ENCODE measurements at places on chromosomes 5 and 9. TPM values are rescaled to one million over a fixed set of nuclear protein-coding genes. Genes with fewer than 3 reads are reported as not detected.
A peak's percentile ranks its signal among the peaks of the same experiment; 100 is the strongest.

The DNAH5 gene
- 3.2 TPM for total RNA-seq

The TMEM215 gene
- total RNA-seq = 3.0 TPM

The FXN gene
- total RNA-seq = 22.7 TPM

The PCDHB7 gene
- 1.0 TPM for total RNA-seq

The ZNF879 gene
- 1.9 TPM for total RNA-seq

DNA sequence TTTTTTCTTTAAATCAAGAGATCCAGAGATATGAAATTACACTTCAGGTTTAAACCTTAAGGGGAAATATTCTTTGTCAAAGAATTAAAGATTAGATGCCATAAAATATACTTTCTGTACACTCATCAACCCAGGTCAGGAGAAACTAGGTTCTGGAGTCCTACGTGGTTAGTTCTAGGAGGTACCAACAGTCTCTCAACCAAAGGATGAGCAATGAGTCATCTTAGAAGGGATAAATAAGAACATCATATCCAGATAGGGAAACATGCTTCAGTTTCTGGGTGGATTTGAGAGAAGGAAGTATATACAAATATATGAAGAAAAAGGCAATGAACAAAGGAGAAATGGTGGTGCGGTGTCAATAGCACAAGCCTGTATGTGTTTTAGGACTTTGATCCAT, 98.2 kb downstream of the CSNK1G3 start:
- DNase-seq = no peak

- no peak for DNase-seq
These were observed 22.9 kb upstream of the CFAP95 start for GRCh38 chr9:69797675-69798074.

DNA sequence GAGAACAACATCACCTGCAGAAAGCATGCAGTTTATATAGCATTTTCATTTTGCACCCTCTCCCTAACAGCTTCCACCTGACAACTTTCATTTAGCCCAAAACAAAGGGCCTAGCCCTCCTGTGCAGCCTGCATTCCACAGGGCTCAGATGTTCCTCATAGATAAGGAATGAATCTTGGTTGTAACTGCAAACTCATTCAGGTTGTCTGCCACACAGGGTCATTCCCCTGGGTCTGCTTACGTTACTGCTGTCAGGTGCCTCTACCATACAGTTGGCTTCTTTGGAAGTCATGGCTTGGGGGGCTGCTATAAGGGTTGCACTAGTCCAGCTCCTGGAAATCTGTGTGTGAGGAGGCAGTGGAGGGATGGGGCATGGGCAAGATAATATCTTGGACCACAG, 2.7 kb upstream of the DCP2 start:
- no peak for DNase-seq

DNA sequence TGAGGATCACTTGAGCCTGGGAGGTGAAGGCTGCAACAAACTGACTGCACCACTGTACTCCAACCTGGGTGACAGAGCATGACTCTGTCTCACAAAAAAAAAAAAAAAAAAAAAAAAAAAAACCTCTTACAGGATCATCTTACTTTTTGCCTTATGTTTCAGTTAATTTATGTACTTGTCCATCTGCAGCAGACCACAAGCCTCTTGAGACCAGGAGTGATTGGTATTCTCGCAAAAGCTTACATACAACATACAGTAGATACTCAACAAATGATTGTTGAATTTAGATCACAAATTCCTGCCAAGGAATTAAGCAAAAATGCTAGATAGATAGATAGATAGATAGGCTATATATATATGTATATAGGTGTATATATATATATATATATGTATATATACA, 12.4 kb downstream of the CEMIP2 start:
- DNase-seq = no peak

DNA sequence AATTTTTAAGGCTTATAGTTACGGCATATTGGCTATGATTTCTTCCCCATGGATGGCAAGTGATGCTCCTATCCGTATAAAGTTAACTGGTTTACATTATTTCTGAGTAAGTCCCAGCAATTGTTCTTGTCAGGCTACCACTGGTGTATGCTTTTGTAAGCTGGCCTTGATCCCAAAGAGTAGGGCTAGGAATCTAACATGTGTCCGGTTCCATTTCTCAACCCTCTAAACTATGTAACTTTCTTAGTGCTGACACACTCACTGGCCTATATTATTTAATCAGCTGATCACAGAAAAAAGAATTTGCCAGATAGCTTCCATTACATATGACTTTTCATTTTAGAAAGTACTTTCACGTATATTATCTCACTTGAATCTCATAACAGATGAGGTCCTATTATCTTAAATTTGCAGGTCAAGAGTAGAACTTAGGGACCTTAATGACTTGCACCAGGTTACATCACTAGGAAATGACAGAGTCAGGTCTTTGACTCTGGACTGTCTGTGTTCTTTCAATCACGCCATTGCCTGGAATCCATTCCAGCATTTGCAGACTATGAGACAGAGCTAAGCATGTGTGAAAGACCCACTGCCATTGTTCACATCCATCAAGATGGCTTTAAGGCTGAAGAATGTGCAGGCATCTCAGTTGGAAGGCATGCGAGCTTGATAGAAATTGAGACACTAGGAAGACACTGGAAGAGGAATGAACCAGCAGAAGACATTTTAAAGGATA, 362.9 kb downstream of the ARRDC3 start:
- DNase-seq = peak; percentile 67

DNA sequence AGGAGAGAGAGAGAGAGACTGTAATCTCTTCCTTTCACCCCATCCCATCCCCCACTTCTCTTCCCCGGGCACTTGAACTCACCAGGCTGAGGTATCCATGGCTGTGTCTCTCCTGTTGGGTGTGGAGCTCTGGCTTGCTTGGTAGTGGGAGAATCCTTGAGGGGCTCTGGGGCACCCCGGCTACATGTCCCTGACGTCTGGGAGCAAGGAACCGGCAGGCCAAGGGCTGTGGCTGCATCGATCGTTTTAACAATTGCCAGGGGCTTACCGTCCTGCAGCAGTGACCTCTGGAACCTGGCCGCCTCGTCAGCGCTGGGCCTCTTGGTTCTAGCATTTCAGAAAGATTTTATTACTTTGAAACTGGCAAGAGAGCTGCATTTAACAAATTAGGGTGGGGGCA, 30.0 kb downstream of the FGF18 start:
- no peak for DNase-seq

GRCh38 chr5:170296935-170297588, 515 bp downstream of the LCP2 start:
- no peak for DNase-seq

- peak; percentile 14 for DNase-seq
These were observed 310.1 kb downstream of the ZNF608 start for GRCh38 chr5:124436294-124436693.

DNA sequence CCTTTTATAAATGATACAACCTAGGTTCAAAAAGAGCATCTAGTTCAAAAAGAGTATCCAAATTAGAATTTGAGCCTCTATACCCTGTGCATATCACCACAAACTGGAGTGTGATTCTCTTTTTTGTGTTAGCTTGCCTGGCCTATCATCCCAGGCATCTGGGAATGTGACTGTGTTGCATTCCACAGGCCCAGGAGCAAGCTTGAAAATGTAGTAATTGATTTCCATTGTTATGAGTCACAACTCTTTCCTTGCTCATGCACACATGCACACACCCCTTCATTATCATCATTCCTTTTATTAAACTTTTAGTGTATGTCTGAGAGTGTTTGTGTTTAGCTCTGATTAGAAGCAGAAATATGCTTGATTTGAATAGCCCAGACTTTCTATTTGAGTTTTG, 75.2 kb downstream of the FCHO2 start:
- peak; percentile 93 for DNase-seq

GRCh38 chr9:136934277-136934676, 10.3 kb downstream of the FBXW5 start:
- DNase-seq = no peak

GRCh38 chr9:79481846-79482477, 89.8 kb upstream of the TLE4 start:
- DNase-seq = no peak

GRCh38 chr5:112109331-112110007, 309.6 kb downstream of the EPB41L4A start:
- DNase-seq = peak; percentile 77

DNA sequence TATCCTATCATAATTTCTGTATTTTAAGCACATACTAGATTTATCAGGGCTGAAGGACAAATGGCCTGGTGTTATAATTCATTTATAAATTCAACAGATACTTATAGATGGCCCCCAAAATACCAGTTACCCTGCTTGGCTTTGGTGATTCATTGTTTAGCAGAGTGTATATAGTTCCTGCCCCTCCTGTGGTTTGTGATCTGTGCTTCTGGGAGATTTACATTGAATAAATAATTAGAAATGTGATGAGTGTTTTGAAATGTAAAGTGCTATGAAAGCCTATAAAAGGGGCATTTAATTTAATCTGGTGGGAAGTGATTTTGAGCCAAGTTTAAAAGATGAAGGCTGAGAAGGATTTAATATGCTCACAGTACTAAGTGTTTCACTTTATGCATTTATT, 36.7 kb upstream of the ZCCHC7 start:
- no peak for DNase-seq

DNA sequence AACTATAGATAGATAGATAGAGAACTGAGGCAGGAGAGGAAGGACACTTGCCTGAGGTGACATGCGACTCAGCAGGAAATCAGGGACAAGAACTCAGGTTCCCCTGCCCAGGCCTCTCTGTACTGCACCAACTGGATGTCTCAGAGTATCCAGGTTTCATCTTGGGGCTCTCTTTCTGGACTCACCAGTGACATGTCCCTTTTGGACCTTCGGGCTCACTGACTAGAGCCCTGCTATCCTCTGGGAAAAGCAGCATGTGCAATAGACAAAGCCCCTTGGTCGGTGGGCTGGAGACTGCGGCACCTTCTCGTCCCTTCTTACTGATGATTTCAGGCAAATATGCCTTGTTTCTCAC, 104.5 kb downstream of the RGS3 start:
- no peak for DNase-seq

DNA sequence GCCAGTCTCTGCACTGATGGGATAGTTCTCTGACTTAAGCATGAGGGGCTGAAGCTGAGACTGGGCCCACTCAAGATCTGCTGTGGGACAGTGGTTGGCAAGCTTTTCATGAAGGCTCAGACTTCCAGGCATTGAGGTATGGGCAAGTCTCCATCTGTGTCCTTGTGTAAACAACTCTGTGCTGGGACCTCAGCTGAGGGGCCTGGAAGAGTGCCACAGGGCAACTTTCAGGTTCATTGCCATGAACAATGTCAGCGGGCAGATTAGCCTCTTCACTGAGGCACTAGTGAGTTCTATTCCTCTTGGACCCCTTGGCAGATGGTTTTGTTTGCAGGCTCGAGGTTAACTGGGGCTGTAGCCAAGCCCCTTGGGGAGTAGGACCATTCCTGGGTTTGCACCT, 127.1 kb downstream of the MRPS30 start:
- DNase-seq = no peak

DNA sequence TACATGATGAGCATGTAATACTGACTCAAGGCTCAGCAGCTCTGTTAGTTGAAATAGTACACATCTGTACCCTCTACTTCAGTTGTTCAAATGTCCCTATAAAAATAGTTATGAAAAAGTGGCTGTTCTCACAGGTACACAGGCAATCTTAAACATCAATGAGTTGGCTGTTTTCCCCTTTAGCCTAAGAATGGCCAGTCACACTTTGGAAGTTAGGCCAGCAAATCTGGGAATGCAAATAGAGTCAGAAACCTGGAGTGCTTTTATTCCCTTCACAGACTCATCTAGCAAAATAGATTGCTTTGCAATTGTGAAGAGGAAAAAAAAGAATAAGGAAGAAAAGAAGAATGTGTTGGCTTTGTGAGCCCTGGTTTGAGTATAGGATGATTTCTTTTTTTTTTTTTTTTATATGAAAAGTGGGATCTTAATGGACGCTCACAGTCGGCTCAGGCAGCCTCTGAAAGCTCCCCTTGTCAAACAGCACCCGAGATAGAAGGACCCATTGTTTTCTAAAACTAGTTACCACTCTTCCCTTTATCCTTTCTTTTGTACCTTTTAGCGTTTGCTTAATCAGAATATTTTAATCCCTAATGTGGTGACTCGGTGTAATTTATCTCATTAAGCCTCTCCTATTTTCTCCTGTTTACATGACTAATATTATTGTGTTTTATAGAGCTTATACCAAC, 27.9 kb upstream of the TLE1 start:
- no peak for DNase-seq

DNA sequence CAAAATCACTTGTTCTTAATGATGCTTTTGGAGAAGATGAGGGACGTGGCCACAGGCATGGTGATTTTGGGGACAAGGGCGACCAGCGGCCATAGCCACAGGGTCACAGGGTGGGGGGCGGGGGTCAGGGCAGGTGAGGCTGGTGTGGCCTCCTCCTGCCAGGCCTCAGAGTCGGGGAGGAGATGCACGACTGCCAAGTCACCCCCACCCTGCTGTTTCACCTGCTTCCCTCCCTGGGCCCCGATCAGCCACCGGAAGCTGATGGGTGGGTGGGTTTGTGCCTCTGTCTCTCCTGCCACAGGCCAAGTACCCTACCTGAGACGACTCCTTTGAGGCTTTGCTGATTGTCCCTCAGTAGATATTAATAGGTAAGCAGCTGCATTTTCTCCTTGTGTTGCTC, 199.3 kb downstream of the PAX5 start:
- DNase-seq = no peak

GRCh38 chr5:19777363-19777762, 210.6 kb downstream of the CDH18 start:
- no peak for DNase-seq

DNA sequence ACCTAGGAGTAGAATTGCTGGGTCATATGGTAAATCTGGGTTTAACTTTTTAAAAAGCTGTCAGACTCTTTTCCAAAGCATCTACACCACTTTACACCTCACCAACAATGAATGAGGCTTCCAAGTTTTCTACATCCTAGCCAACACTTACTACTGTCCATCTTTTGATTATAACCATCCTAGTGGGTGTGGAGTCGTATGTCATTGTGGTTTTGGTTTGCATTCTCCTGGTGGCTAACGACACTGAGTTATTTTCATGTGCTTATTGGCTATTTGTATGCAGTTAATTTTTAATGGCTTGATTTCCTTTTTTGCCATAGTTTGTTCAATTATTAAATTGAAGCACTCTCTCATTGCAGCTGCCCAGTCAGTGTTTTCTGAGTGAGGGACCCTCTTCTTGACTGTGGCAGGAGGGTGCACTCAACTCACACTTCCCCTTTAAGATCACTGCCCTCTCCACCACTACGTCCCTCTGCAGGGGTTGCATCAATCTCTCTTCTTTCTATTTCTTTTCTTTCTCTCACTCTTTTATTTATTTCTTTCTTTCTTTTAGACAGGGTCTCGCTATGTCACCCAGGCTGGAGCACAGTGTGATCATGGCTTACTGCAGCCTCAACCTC, 182.3 kb downstream of the C9orf152 start:
- DNase-seq = no peak

Measured in astrocyte (in vitro differentiated cells and primary cell).